Suprapubic skin (tissue), 4 donors: ENCODE measurements at places on chromosomes 5 and 9. TPM values are rescaled to one million over a fixed set of nuclear protein-coding genes. Genes with fewer than 3 reads are reported as not detected.

DNA sequence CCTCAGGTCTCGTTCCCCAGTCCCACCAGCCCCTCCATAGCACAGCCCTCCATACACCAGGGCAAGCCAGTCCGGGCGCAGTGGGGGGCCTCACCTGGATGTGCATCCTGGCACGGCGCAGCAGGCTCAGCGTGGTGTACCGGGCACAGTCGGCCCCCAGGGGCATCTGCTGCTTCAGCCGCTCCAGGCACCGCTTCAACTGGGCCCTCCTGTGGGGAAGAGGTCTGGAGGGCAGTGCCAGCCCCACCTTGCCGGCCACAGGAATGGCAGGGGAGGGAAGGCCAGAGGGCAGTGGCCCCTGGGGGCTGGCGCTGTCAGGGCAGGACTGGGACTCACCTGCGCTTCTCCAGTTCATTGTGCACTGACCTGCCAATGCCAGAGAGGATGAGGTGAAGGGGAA lies 1.4 kb downstream of the MXD3 start:
- DNase-seq = no peak

PCDHGA11 gene
- total RNA-seq = 14.3 TPM

GRCh38 chr5:135489466-135490244 lies 37.5 kb upstream of the TIFAB start:
- DNase-seq = no peak

- no peak for DNase-seq
Observed at GRCh38 chr9:1726993-1727759, 288.0 kb upstream of the SMARCA2 start.

CTSV gene
- total RNA-seq = 48.8 TPM

RNF183 gene
- 2.0 TPM for total RNA-seq

GRCh38 chr9:4592295-4592694 lies 69.8 kb upstream of the PLPP6 start:
- no peak for DNase-seq

SMIM33 gene
- not detected for total RNA-seq

DNA sequence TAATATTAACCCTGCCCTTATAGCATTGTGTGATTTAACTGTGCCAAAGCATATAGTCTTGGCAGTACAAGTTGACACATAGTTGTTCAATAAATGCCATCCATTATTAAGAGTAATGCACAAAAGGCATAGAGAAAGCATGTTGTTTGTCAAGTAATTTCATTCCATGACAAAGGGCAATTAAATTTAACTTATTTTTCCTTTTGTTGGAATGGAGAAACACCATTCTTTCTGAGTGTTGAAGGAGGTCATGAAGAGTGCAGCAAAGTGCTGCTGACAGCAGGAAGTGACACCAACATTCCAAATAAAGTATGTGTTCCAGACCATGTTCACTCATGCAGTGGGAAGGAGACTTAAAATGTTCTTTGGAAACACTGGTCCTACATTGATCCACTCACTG lies 29.1 kb downstream of the ANKDD1B start:
- DNase-seq = no peak

DNA sequence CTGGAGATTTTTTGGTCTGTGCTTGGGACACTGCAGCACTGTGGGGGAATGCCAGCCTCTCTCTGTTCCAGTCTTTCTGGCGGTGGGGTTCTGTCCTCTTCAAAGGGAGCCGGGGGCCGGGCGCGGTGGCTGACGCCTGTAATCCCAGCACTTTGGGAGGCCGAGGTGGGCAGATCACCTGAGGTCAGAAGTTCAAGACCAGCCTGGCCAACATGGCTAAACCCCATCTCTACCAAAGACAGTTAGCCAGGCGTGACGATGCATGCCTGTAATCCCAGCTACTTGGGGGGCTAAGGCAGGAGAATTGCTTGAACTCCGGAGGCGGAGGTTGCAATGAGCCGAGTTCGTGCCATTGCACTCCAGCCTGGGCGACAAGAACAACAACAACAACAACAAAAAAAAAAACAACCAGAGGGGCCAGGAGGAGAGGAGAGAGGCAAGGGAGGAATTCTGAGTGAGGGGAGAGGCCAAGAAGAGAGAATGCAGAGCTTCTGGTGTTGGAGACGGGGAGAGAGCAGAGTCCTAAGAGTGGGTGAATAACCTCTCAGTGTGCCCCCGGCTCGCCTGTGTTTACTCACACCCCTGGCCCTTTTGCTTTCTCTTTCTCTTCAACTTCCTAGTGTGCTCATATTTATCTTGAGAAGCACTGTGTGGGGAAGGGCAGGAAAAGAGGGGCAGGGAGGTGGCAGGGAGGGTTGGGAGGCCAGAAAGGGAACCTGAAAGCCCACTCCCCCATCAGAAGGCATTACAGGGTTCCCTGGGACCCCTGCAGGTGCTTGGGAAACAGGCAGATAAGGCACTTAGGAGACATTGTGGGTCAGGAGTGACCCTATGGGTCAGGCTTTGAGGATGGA lies 3.2 kb upstream of the SET start:
- no peak for DNase-seq

PITX1 gene
- total RNA-seq = 0.64 TPM

HMMR gene
- 7.9 TPM for total RNA-seq

DNA sequence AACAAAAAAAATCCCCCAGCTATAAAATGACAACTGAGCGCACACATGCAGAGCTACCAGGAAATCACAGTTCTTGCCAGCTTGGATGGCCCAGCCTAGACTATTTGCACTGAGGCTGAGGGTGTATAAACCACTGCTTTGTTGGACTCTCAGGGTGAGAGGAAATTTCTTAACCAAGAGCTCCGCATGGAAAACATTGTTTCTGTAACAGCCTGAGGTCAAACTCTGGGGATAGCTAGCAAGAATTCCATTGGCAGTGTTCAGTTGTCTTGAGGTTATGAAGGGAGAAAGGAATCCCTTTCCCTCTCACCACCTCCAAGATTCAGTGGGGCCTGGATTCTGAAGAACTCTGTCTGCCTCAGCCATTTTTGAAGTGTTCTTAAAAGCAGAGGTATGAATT lies 360.0 kb downstream of the OSTF1 start:
- DNase-seq = no peak

DNA sequence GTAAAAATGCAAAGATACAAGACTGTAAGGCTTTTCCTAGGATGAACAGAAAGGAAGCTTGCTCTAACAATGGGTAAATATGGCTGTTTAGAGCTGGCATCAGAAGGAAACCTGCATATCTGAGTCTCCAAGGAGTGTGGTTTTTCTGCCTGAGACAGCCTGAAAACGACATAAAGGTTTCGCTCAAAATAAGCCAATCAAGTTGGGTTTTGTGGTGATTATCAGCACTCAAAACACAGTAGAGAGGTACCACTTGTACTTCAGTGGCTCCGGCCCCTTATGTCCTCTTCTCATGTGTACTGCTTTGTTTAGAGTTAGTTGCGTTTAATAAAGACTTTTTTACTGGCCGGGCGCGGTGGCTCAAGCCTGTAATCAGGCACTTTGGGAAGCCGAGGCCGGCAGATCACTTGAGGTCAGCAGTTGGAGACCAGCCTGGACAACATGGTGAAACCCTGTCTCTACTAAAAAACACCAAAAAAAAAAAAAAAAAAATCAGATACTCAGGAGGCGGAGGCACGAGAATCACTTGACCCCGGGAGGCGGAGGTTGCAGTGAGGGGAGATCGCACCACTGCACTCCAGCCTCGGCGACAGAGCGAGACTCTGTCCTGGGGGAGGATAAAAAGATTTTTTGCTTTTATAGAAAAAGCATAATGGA lies 39.4 kb downstream of the KLF9 start:
- no peak for DNase-seq

GRCh38 chr5:157476702-157477408 lies 16.8 kb downstream of the NIPAL4 start:
- no peak for DNase-seq

- no peak for DNase-seq
Observed at GRCh38 chr9:107102011-107102410, 181.1 kb upstream of the RAD23B start.

DNA sequence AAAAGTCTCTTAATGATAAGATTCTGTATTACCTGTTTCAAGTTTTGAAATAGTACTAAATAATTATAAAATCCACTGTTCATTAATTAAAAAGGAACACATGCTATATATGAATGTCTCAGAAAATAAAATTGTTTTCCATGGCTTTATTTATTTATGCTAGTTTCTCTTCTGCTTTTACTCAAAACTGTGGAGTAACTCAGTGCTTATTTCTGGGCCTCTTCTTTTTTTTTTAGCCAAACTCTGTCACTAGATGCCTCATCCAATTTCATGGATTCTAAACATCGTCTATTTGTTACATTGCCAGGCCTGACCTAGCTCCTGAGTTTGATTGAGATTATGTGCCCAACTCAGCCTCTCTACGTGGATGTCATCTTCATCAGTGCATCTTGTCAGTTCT lies 1509.7 kb downstream of the MAT2B start:
- no peak for DNase-seq

GRCh38 chr5:61704289-61704688 lies 372.2 kb downstream of the ZSWIM6 start:
- DNase-seq = no peak

MPDZ gene
- total RNA-seq = 5.2 TPM

SLCO6A1 gene
- not detected for total RNA-seq

DNA sequence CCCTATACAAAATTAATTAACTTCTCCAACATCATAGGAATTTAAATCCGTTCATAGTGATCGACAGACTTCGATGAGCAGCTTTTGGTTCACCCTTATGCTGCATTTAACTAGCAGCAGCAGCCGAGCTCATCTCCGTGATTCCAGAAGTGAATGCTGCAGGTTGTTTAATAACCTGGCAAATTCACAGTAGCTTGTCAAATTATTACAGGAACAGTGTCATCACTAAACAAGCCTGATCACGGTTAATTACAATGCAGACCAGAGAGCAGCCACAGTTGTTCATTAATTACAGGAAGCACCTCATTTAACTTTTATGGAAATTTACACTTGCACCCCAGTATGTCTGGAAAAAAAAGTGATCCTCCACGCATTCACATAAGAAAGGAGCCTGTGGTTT lies 188.2 kb downstream of the BNC2 start:
- DNase-seq = no peak

ANKDD1B gene
- 0.45 TPM for total RNA-seq

IL13 gene
- not detected for total RNA-seq

GRCh38 chr5:87340716-87341115 lies 72.0 kb downstream of the CCNH start:
- no peak for DNase-seq

SVEP1 gene
- 7.6 TPM for total RNA-seq

DNA sequence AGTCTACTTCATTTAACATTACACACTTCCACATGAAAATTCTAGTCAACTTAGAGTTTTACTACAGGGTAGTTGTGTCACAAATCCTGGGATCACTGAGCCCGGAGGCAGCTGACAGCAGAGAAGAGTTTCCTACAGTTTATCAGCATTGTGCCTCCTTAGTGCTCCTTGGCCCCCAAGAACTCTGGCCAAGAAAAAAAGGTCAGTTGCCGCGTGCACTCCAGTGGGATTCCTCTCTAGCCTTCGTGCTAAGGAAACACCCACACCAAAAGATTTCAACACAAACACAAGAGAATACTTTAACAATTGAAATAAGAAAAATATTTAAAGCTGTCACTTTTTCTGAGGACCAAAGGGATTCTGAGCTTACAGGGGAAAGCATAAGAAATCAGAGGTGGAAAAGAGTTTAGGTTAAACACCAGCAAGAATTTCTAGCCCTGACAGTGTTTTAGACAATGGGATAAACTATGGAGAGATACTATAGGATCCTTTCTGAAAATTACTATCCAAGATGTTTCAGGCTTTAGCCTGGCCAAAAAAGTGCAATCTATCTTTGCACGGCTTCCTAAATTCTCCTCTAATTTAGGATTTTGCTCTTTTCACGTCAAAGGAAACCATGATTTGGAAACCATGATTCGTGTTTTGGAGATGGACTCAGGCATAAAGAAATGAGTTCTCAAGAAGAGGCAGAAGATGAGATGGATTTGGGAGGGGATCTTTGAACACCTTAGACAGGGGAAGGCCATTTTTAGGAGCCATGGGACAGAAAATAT lies 606.8 kb downstream of the RAB3C start:
- no peak for DNase-seq

GRCh38 chr5:38423276-38424147 lies 132.9 kb downstream of the LIFR start:
- no peak for DNase-seq

CSF1R gene
- total RNA-seq = 22.8 TPM

DNA sequence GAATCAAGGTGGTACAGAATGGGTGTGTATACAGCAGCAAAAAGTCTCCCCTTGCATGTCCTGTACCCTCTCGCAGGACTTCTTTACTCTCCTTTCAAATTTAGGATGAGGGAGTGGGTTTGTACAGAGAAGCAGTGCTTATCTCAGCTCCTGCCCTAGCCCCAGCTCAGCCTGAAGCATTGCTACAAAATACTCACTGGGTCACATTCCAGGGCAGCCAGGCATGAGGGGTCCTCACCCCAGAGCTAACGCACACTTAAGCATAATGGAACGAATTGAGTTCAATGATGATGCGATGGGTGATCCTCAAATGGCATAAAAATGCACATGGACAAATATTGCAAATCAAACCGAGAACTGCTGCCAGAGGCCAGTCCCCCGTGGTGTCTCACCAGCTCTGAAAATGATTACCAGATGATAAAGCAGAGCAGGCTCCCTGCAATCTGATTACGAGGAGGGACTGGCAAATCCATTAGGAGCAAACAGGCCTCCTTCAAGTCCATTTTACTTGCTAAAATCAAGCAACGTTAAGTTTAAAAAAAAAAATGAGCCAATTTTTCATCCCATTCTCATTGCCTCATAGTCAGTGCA lies 231.6 kb upstream of the TAS2R1 start:
- no peak for DNase-seq

DNA sequence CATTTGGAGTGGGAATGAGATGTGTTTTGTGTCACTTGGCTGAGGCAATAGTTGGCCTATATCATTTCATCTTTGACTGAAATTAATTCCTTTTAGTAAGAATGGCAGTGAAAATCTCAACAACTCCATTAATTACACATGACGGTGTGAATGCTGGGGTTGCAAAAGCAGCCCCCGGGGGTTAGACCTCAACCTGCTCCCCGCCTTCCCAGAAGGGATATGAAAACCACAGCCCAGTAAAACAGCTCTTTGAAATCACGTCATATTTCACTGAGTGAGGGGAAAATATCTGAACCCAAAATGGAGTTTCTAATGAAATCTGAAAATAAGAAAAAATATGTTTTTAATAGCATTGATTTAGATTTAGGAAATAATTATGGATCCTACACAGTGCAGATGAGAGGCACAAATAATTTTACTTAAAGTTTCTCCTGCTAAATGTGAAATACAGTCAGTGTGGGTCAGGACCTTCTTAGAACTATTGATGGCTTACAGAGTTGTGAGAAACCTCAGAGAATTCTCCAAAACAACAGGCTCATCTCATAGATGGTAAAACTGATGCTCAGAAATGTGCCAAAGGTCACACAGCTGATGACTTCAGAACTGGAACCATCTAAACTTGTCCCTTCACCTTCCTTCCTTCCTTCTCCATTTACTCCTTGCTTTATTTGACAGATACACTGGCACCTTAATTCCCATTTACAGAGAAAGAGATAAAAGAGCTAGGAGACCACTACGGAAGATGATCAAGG lies 96.5 kb downstream of the SPOCK1 start:
- no peak for DNase-seq

DNA sequence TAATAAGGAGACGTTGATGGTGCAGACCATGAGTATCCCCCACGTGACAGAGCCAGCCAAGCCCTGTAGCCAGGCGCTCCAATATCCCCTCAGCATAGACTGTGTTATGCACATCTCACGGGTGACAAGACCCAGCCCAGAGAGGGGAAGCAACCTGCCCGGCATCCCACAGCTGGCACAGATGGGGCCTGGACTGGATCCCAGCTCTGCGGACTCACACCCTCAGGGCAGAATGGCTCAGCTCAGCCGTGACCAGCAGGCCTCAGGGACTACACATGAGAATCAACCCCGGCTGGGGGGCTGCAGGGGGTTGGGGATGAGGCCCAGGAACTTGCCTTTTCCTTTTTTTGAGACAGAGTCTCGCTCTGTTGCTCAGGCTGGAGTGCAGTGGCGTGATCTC lies 11.7 kb downstream of the FIBCD1 start:
- no peak for DNase-seq

QRFP gene
- total RNA-seq = not detected
